NCI-H1417 (cell line): ENCODE measurements at places on chromosomes 4 and X.

GRCh38 chr4:51851937-51852290 is 9.0 kb downstream of the DCUN1D4 start:
- DNase-seq, result no peak

DNA sequence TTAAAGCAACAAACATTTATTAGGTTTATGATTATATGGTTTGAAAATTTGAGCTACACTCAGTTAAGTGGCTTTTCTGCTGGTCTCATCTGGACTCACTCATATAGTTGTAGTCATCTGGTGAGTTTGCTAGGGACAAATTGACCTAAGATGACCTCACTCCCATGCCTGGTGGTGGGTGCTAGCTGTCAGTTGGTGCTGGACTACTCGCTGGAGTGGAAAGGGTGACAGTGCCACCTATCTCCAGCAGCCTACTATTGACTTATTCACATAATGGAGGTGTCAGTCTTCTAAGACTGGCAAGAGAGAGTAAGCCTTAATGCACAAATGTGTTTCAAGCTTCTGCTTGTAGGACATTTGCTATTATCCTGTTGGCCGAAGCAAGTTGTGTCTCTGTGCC is 88.2 kb downstream of the TASL start:
- DNase-seq, result no peak

DNA sequence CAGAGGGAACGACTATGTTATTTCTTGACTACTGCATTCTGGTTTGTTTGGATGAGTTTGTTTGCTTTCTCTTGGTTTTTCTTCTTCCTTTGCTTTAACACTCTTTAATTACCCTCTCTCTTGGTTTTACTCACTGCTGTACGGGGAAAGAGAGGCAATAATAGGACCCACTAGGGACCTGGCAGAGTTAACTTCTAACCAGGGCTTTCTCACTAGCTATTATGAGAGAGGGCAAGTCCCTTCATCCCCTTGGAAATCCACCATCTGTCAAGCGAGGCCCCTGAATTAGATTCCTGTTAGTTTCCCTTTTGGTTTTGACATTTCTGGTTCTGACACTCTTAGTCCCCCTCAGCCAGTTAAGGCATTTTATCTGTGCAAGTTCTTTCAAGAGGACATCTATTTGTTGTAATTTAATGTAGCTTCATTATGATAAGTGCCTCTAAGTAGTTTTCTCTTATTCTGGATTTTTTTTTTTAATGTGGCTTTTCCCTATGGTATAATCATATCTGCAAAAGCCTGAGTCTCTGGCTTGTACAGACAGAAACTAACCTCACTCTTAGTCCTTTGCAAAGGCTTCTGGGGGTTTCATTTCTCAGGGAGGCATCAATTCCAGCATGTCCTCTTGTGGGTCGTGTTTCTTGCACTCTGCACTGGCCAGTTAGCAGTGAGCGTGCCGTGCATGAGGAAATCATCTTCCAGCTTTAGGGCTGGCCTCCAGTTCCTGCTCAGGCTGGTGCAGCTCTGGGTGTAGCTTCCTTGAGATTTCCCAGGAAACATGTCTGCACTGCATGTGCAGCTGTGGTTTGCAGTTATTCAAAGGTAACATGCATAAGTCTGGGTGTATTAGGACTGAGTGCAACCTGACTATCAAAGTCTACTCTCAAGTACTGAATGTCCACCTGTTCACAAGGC is 221.3 kb downstream of the STIM2 start:
- DNase-seq, result no peak

GRCh38 chr4:39062094-39062769 is at the start of gene KLHL5:
Gene KLHL5, plus strand, starts transcription at chr4:39062232. Its CDS starts 421 bp downstream, at chr4:39062653.
- DNase-seq, result no peak

GRCh38 chr4:6753103-6753560 is 29.4 kb upstream of the KIAA0232 start:
- DNase-seq, result no peak

- DNase-seq, result no peak
Measured at GRCh38 chrX:17774053-17774452, 36.8 kb downstream of the SCML1 start.

DNA sequence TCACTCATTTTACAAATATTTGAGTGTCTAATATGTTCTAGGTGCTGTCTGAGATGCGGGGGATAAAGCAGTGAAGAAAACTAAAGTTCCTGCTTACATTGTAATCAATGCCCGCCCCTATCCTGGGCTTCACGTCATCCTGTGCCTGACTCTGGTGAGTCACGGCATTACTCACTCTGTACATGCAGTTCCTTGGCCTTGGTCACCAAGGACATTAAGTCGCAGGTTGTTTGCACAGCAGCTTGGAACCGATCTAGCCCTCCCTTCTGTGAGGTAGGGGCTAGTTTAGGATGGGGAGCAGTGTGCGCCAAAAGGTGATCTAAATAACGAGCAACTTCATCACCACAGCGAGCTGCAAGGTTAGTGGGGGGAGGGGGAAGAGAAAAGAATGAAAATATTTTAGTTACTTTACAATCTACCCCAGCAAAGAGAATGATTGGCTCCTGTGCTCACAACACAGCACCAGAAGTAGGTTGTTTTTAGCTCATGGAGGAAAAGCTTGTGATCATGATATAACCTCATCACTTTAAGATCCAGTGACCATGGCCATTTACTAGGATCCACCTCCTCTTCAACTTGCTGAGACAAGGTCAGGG is 48.0 kb upstream of the HDAC8 start:
- no peak for DNase-seq

DNA sequence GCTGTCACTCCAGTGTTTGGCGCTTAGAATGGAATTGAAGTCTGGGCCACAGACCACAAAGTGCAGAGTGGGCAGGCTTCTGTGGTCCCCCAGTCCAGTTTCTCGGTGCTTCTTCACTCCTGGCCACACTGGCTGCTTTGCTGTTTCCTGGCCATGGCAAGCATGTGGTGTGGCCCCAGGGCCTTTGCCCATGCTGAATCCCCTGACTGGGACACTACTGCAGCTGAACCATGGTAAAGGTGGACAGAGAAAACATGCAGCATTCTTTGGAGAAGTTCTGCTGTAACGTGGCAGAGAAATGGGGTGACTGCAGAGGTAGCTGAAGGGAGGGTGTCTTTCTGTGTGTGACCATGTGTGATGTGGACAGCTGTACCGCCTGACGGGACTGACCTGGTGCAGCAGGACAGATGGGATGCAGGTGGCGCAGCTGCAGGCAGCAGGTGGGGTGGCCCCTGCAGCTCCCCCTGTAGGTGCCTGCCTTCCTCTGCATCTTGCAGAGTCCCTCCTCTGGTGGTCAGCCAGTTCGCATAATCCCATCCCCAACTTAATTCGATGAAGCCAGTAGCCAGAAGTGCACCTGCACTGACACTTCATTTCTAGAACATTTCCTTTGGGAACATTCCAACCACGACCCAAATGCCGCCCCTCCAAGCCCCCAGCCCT is 13.2 kb upstream of the S100P start:
- no peak for DNase-seq

GRCh38 chr4:74037076-74037955 is 1.2 kb downstream of the CXCL3 start:
- DNase-seq, result no peak

DNA sequence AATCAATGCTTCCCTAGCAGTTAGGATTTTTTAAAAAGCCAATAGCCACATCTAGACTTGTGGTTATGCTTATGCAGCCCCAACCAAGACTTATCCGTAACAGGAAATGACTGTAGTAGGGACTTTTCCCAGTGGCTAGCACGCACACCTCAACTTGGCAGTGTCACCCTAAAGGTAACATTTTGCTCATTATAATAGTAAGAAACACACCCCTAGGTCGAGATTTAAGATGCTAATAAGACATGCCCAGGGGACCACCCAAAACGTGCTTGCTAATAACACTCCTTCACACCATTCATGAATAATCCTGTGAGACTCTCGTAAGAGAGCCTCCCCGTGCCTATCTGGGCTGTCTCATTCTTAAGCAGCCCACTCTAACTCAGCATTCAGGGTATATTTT is 195.3 kb downstream of the CHIC1 start:
- no peak for DNase-seq

- no peak for DNase-seq
Measured at GRCh38 chr4:88623097-88623496, 30.8 kb downstream of the HERC3 start.

DNA sequence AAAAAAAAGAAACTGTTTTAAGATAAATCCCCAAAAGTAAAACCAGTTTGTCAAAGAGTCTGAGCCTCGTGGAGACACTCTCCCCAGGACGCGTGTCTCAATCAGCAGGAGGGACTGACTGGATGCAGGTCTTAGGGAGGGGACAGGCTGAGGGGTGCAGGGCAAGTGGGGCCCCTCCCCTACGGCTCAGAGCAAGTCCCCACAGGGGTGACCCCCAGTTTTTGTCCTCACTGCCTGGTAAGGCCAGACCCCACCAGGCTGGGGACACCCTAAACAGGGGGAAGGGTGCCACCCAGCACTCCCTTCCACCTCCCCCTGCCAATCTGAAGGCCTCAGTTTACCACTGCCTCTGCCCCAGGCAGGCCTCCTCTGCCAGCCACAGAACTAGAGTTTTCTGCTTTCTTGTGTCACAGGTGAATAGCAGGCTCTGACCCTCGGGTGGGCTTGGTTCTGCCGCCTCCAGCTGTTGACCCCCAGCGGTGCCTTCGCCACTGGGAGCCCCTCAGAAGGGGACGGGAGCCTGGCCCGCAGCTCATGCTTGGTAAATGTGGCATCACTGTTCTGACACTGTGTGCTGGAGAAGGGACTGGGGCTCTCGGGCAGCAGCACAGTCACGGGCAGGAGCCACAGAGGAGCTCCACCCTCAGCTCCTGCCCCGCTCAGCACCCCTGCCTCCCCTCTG is 69.8 kb upstream of the MXD4 start:
- DNase-seq, result no peak

GRCh38 chrX:20151689-20152088 is 10.1 kb upstream of the EIF1AX start:
- no peak for DNase-seq

DNA sequence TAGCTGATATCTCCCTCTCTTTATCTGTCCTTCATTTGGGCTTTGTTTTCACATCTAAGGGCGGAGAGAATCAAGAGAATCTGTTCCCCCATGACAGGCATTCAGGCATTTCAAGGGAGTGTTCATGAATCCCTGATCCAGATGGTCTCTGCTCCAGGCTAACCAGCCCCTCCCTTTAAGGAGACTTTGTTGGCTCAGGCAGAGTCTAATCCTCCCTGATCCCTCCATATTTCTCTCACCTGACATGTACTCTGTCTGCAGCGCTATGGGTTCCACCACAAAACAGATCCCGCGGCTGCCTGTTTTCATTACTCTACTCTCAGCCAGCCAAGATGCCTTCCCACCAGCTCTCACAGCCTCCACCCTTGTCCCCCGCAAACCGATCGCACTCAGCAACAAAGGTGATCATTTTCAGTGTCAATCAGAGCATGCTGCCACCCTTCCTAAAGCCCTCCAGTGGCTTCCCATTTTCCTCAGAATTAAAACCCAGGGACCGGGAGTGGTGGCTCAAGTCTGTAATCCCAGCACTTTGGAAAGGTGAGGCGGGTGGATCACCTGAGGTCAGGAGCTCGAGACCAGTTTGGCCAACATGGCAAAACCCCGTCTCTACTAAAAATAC is 30.3 kb upstream of the SLC2A9 start:
- DNase-seq, result no peak

GRCh38 chr4:152817331-152817730 is 37.6 kb downstream of the ARFIP1 start:
- no peak for DNase-seq

DNA sequence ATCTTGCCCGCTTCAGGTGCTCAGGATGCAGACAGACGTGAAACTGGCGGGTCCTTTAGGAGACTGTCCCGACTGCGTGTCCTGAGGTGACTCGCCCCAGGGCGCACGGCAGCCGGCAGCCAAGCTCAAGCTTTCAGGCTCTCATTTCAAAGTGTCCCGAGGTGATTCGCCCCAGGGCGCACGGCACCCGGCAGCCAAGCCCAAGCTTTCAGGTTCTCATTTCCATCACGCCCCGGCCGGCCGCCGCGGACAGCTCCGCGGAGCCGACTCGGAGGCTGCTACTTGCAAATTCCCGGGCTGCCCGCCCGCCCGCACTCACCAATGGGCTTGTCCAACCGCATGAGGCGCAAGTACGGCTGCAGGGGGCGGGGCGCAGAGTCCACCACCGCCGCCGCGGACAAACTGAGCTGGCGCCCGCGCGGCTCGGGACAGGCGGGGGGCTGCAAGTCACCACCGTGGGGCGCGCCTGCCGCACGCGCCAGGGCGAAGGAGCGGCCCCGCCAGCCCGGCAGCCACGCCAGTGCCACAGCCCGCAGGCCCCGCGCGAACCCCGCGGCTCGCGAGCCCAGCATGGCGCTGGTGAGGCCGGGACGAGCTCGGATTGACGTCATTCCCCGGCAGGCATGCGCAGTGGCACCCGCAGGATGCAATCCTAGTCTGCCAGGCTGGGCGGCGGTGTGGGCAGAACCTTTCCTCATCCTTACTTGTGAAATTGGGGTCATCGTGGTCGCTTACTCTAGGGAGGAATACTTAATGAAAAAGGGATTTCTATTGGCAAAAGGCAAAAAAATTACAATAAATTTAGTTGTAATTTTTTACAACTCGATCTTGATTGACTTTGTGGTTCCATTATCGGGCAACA is at the start of gene COQ2:
COQ2 (minus strand) TSS at position 606 of the 862 bp plus-strand sequence; CDS start at position 572, 34 bp downstream.
- peak; percentile 98 for DNase-seq

- DNase-seq, result no peak
Measured at GRCh38 chr4:17027495-17027894, 129.1 kb upstream of the LDB2 start.
